Activated B cell treated with CpG ODN at 0.5 μM for 24 hours (primary cell): ENCODE measurements at places on chromosomes 12 and 14.

- DNase-seq, result no peak
Measured at GRCh38 chr12:46473634-46474329, 101.2 kb upstream of the SLC38A2 start.

- no peak for DNase-seq
Measured at GRCh38 chr12:18206198-18206597, 55.1 kb upstream of the PIK3C2G start.

GRCh38 chr12:108649669-108650068, 16.0 kb upstream of the SELPLG start:
- no peak for DNase-seq

GRCh38 chr12:11609045-11609444, 40.4 kb upstream of the ETV6 start:
- DNase-seq, result no peak

GRCh38 chr12:96156211-96156610, 38.0 kb upstream of the ELK3 start:
- no peak for DNase-seq

DNA sequence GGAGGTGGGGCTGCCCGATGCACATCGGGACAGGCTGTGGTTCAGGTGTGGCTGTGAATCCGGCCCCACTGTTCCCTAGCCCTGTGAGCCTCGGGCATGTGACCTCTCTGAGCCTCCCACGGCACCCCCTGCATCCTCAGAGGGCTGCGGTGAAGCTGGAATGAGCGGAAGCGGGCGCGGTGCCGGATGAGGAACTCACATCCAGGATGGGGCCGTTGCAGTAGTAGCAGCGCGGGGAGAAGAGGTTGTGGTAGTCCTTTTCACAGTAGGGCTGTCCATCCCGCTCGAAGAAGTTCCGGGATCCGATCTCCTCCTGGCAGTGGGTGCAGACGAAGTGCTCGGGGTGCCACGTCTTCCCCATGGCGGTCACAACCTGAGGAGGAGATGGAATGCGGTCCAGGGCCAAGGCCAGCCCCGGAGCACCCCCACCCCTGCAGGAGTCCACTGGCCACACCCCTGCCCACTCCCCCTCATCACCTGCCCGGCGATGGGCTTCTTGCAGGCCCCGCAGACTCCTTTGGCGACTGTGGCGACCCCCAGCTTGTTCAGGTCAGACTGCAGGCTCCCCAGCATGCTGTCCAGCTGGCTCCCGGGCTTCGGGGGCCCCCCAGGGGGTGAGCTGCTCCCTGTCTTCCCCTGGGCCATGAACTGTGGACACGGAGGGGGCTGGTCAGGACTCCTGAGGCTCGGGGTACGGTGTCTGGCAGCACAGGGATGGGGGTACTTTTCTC, 13.9 kb upstream of the RPLP0 start:
- no peak for DNase-seq
